ENCODE measurements at places on chromosomes 7 and 10.

DNA sequence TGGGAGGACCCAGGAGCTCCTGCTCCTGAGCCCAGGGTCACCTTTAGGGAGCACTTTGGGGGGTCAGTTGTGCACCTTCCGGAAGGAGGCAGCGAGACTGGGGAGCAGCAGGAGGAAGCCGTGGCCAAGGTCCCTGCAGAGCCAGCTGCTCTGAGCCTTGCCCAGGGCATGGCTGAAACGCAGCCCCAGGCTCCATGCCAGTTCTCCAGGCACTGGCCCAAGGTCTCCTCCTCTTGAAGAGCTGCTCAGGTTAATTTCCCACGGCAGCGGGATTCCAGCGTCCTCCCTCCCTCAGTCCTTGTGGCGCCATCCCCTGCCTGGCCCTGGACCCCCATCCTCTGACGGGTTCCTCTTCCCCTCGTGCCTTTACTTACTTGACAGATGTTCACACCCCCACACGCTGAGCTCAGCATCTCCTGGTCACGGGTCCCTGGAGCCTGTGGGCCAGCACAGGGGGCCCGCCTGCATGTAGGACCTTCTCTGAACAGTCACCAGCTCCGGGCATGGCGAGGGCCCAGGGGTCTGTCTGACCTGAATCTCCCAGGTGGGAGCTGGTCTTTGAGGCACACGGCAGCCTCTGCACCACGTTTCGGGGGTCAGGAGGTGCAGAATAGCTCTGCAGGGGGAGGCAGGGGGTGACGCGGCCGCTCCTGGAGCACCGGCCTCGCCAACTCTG lies 16.7 kb upstream of the CFAP46 start:
- no peak for DNase-seq

DNA sequence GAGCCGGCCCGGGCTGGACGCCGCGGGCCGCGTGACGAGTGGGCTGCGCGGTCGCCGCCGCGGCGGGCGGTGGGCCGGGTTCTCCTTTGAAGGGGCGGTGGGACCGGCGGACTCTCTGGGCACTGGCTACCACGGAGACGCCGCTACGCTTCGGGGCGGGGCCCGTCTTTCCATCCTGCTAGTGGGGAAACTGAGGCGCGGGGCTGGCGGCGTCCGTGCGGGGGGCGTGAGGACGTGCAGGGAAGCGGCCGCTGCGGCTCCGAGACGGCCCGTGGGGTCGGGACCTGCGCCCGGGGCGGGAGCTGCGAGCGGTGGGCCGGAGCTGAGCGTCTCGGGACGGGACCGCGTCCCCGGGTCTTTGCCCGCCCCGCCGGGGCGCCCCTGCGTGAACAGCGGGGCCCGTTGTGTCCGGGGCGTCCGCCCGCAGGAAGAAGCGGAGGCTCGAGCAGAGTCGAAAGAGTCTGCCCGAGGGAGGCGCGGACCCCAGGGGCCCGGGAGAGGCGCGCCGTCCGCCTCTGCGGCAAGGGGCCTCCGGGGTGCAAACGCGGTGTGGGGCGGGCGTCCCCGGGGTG lies 548 bp upstream of the BNIP3 start:
- no peak for DNase-seq

DNA sequence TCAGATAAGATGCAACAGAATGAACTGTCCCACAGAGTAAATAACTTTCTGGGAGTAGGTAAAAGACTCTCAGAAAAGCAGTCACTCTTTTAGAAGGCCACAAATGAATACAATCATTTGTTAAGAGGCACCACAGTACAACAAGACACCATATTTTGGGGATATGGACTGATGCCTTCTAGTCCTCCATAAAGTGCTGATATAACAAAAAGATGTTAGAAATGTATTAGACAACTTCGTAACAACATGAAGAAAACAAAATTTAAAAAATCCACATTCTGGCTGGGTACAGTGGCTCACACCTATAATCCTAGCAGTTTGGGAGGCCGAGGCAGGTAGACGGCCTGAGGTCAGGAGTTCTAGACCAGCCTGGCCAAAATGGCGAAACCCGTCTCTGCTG lies 111.3 kb downstream of the HIPK2 start:
- DNase-seq: no peak

DNA sequence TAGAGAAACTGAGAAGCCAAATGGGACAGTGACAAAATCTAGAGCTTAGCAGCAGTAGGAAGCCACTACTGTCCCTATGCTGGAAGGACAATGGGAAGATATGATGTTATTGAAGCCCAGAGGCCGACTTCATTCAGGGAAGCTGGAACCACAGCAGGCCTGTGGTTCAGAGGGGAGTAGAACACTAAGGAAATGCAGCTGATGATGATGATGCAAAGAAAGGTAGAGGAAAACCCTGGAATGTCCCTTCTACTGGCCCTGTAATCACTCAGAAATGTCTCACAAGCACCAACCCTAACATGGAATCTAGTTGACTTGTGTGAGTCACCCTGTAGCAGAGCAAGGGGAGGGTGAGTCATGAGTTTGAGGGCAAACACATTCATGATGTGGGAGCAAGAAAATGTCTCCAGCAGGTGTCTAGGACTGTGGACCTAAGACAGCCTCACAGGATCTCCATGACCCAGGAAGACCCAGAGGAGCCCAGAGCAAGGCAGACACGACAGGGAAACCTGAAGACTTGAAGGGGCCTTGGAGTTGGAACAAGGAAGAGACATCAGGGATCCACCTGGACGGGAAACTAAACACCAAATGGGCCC lies 37.0 kb upstream of the LRRC17 start:
- DNase-seq: no peak

- no peak for DNase-seq
Measured at GRCh38 chr7:44216019-44216418, 15.2 kb downstream of the YKT6 start.

- no peak for DNase-seq
Measured at GRCh38 chr7:95863-96260, 96.5 kb upstream of the FAM20C start.

- no peak for DNase-seq
Measured at GRCh38 chr7:94908323-94909178, 1.2 kb downstream of the PPP1R9A start.

DNA sequence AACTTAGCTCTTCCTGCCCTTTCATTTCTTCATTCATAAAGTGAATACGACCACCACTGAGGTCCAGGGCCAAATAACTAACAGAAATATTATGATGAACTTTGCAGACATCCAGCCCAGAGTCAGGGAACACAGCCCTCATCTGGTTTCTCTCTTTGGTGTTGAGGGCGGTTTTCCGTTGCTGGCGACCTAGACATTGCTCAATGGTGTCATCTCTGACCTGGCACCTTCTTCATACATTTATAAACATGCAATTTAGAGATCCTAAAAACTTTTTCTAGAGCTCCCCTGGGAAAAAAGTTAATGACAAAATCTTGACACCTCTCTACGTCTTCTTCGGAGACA lies 324 bp upstream of the TET1 start:
- DNase-seq: no peak

- DNase-seq: no peak
Measured at GRCh38 chr7:25482631-25483030, 254.3 kb upstream of the NPVF start.

DNA sequence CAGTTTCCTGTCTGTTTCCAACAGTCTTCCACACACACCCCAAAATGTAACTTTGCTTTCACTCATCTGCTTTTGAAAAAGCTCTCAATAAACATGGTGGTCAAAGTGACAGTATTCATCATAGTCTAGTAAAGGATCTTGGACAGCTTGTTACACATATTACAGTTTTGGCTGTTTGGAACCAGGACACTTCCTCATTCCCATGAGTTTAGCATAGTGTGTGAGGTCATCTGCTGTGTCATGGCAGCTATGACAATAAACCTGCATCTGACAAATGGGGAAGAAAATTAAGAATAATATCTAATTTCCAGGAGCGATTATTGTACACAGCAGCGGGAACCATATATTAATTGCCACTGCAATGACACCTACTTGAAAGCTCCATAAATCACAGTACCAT lies 184.3 kb upstream of the SLC26A5 start:
- no peak for DNase-seq

- no peak for DNase-seq
Measured at GRCh38 chr10:89032141-89032891, 41.7 kb downstream of the FAS start.

DNA sequence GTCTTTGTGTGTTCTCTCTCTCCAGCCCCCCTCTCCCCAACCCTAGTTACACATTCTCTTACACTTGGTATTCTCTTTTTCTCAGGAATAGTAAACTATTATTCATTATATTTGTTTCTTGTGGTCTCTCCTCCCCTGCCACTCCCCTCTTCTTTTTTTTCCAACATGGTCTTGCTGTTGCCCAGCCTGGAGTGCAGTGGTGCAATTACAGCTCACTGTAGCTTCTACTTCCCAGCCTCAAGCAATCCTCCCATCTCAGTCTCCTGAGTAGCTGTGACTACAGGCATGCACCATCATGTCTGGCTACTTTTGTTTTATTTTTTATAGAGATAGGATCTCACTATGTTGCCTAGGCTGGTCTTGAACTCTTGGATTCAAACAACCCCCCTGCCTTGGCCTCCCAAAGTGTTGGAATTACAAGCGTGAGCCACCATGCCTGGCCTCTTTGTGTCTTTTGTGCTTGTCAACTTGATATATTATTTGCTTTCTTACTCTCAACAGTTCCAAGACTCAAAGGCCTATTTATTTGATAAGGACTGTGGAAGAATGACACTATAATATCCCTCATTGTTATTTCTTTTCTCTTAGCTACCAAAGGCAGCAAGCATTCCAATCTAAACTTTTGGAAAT lies 66.9 kb downstream of the MLLT10 start:
- no peak for DNase-seq

DNA sequence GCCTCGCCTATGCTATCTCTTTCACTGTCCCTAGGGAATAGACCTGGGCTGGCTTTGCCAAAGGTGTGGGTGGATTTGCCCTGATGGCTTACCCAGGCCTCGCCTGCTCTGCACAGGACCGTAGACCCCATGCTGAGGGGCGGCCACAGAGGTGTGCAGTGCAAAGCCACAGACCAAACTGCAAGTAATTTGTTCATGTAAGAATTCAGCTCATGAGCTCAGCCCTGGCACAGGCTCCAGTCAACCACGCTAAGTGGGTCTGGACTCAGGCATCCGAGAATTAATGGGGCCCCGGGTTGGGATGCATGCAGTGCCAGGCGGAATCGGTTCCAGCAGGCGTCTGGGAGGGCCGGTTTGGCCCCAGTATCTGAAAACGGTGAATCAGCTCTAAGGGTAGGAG lies 445.2 kb downstream of the DNAJB6 start:
- no peak for DNase-seq

GRCh38 chr10:30704026-30704600 lies 74.6 kb upstream of the LYZL2 start:
- DNase-seq: no peak

- DNase-seq: no peak
Measured at GRCh38 chr7:97471491-97471890, 260.4 kb upstream of the TAC1 start.

- no peak for DNase-seq
Measured at GRCh38 chr7:131529179-131529578, 27.2 kb downstream of the PODXL start.

DNA sequence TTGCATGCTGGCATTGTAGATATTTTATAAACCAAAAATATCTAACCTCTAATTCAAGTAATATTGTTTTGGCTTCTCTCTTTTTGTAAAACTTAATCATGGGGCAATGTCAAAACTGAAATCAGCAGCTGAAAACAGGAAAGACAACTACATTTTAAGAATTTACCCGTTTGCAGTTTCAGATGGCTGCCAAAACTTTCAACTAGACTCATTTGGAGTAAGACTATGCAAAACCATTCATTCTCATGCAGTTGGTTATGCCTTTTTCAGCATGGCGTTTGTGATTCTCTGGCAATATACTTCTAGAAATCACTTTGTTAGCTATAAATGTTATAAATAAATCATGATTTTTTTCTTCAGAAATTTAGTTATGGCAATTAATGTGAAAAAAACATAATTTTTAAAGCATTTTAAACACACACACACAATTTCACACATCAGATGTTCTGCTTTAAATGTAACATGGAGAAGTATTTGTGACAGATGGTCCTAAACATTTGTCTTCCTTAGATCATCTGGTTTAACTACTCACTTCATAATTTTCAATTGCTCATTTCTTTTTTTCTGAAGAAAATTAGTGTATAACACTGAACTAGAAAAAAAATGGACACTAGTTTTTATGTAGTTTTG lies 116.4 kb downstream of the ITGB8 start:
- DNase-seq: no peak

DNA sequence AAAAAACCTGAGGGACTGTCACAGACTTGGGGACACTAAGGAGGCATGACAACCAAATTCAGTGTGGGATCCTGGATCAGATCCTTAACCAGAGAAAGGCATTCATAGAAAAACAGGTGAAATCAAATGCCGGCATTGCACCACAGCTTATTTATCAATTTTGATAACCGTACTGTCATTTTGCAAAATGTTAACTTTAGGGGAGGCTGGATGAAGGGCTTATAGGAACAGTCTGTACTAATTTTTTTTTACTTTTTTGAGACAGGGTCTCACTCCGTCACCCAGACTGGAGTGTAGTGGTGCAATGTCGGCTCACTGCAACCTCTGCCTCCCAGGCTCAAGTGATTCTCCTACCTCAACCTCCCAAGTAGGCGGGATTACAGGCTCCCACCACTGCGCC lies 217.1 kb downstream of the ELMO1 start:
- no peak for DNase-seq

DNA sequence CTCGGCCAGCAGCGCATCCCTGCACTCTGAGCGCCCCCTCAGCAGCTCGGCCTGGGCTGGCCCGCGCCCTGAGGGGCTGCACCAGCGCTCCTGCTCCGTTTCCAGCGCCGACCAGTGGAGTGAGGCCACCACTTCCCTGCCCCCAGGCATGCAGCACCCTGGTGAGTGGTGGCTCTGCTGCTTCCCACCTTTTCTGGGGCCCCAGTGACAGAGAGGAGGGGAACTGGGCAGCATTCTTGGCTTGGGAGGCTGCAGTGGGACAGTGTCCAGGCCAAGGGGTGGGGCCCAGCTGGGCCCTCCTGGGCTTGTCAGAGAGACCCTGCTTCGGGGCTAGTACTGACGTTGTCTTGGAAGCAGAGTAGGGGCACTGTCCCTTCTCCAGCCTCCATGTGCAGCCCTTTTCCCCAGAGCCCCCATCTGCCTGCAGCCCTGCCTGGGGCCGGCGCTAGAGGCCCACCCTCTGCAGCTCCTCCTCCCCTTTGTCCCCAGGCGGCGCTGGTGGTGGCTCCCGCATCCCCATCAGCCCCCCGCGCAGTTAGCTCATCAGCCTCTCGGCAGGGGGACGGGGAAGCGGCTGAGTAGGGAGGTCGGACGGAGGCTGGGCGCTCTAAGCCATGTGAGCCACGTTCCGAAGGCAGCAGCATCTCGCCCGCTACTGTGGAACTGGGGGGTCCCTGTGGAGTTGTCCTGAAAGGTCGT lies 29.2 kb downstream of the GBX1 start:
- DNase-seq: no peak

DNA sequence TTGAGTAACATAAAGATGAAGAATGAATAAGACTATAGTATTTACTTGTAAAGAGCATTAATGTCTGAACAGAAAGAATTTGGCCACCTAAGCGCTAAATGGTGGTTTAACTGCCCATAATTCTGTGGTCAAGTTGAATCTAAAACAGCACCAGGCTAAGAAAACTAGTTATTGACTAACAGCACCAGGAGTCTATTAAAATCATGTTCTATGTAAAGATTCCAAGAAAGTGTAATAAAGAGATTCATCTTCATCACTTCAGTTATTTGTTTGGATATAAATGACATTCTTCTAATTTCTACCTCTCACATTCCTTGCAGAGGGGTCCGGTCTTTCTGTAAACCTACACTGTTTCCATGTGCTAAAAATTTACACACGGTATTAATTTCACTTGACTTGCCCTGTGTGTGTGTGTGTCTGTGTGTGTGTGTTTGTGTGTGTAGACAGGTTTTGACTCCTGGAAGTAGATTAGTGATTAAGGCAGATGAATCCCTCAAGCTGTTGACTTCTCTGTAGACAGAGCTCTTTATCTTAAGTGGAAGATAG lies 84.4 kb downstream of the KLF6 start:
- no peak for DNase-seq

Data from right renal pelvis (tissue), 4 donors.